ENCODE measurements at places on chromosomes 1 and 21.

GRCh38 chr1:24384251-24385090 is 29.1 kb downstream of the STPG1 start:
- DNase-seq = peak; percentile 82

DNA sequence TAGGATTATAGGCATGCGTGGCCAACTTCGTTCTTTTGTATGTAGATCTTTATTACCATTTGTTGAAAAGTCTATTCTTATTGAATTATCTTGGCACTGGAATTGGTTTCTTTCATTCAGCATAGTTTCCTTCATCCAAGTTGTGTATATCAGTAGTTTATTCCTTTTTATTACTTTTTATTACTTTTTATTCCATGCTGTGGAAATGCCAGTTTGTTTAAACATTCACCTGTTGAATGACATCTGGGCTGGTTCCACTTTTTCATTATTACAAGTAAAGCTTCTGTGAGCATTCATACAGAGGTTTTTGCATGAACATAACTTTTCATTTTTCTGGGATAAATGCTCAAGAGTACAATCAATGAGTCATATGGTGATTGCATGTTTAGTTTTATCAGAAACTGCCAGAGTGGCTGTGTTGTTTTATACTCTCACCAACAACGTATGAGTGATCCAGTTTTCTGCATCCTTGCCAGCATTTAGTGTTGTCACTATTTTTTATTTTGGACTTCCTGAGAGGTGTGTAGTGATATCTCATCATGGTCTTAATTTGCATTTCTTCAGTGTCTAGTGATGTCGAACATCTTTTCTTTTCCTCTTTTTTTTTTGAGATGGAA is 28.6 kb downstream of the PTPRU start:
- peak; percentile 77 for DNase-seq

- DNase-seq = no peak
These were observed 20.7 kb downstream of the KCNA10 start for GRCh38 chr1:110498270-110498669.

GRCh38 chr1:2803086-2803930 is 1.8 kb upstream of the TTC34 start:
- DNase-seq = no peak

DNA sequence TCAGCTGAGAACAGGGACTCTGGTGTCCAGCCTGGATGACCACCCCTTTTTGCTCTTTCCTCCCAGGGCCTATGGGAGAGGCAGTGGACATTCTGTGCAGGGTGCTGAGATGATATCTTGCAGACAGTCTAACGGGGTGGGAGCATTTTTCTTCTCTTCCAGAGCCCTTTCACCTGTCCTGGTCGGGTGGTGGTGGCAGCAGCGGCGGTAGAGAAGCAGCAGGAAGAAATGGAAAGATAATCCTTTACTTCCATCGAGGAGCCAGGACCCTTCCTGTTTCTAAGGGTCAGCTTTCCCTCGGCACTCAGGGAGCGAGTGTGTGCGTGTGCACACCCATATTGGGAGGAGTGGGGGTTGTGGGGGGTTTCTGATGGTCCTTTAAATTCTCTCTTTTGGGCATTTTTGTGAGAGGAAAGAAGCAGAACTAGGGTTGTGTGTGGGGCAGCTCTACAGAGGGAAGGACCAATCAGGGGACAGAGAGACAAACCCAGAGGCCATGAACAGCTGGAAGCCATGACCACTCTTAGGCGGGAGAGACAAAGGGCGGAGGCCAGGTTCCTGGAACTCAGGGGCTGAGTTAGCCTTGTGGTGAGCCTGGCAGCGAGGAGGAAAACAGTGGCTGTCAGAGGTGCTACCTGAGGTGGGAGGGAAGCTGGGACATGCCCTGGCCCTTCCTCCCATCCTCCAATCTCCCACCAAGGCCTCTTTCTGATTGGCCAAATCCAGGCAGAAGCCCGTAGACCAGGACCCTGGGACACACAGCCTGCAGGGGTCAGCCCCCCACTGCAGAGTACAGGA is 31.2 kb upstream of the CSF3R start:
- DNase-seq = no peak

- peak; percentile 48 for DNase-seq
These were observed 388.1 kb upstream of the VAMP3 start for GRCh38 chr1:7382971-7383370.

GRCh38 chr1:159825564-159825963 is 1.1 kb upstream of the SLAMF8 start:
- DNase-seq = no peak

DNA sequence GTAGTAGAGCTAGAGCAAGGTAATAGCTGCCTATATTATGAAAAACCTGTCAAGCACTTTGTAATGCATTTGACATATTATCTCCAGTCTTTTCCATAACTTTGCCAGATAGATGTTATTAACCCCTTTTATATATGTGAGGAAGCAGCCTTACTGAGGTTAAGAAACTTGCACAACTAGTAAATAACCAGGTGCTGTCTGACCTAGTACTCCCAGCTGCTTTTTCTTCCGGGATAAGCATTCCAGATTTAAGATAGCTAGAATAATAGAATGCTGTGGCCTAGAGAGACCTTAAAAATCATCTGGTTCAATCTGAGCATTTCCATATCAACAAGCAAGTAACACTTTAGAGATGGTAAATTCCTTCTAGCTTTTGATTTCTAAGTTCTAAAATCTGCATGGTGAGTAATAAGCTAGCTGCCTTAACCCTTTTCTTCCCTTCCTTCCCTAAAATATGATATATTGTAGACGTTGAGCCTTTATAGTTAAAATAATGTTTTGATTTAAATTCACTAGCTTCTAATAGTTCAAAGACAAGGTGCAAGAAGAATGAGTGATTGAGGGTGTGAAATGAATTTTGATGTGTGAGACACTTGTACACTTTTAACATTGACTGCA is 1.8 kb downstream of the SH3GLB1 start:
- no peak for DNase-seq

DNA sequence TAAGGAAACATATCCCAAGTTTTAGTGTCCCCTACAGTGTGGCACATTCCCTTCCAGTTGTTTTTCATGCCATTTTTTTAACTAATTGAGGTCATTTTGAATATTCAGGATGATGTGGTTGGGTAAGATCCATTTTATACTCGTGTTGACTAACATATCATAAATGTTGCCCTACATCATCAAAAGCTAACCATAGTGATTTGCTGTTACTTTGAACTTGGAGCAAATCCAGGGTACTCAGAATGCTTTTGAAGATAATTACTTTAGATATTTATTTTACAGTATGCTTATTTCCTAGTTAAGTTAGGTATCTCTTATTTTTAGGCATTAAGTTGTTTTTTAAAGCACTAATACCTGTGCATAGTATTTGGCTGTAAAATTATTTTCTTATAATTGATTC is 57.8 kb downstream of the DYRK1A start:
- DNase-seq = peak; percentile 31

DNA sequence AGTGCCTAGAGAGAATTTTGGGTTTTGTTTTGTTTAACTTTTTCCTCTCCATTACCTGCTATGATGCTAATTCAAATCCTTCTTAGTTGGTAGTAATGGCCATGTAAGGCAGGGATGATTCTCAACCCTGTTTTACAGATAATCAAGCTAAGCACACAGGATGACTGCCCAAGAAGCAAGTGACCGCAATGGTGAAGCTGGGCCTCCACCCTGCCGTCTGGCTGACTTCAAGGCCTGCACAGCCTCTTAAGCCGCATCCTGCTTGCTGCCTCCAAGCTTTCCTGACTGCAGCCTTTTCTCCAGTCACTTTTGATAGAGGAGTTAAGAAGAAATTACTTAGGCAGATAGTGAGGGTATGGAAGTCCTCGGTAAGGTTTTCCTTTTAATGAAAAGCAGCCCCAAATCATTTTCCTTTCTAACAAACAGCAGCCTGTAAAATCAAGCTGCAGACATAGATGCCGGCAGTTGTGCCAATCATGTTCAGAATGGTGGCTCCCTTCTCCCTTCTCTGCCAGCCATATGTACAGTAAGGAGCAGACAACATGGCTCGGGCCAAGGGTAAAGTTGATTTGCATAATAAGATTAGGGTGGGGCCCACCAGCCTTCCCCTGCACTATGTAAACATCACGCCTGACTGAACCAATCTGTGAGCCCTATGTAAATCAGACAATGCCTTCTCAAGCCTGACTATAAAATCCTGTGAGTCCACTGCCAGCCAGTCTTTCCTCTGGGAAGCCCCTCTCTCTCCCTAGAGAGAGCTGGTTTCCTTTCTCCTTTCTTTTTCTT is 8.8 kb upstream of the CTBS start:
- DNase-seq = no peak

GRCh38 chr1:85366391-85367170 is 90.1 kb upstream of the BCL10 start:
- DNase-seq = peak; percentile 82

- DNase-seq = no peak
These were observed 610 bp downstream of the DRAXIN start for GRCh38 chr1:11691928-11692711.

DNA sequence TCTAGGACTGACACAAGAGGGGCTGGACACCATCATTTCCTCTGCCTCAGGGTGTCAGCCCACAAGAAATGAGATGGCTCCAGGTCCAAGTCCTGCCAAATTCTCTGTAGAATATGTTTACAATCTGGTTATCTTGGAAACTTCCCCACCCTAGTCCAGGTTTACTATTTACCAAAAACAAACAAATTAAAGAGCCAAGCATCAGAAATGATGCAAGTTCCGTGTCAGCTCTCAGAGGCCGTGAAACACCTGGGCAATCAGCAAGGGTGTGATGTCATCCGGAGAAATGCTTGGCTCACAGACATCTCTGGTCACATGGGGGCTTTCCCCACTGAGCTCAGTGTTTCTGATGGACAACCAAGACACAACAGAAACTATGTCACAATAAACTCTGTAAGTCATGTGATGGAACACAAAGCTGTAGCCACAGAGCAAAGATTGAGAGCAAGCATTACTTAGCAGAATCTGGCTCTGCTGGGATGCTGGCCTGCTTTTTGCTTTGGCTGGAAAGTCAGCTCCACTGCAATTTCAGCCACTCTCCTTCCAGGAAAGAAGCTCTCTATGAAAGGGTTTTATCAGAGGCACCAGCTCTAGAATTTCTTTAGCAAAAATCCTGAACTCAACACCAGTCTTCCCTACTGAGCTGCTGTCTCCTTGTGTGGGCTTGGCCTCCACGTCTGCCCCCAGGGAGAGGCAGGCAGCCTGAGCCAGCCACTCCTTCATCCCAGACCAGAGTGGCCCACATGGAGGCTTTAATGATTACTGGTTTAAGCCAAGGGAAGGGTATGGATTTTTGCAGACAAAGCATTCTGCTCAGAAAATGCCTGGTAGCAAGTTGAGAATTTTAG is 55.9 kb downstream of the NENF start:
- DNase-seq = peak; percentile 87

DNA sequence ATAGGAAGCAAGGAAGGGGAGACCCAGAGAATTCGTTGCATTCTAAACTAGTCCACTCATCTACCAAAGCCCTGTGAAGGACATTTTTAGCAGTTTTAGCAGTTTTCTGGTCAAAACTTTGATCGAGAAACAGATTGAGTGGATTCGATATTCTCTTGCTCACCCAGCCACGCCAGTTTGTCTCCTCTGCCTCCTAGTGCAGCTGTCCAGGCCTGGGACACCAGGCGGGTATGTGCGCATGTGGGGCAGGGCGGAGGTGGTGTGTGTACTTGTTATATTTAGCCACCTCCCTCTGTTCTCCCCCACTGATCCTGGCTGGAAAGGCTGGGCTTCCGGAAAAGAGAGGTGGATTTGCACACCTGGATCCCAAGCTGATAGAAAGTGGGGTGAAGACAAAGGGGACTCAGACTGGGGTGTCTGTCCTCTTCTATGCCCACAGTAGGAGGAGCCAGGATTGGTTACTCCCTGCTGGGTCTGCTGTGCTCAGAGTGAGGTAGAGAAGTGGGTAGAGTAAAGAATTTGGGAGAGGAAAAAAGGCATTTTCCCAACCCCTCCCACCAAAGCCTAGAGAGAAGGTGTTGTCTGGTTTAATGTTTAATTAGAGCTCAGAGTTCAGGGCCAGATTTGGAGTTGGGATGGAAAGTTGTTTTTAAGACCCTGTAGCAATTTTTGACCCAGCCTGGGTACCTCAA is 3.8 kb downstream of the LMNA start:
- DNase-seq = no peak

GRCh38 chr21:26593800-26594199 is 20.7 kb upstream of the CYYR1 start:
- no peak for DNase-seq

- no peak for DNase-seq
These were observed 88.7 kb downstream of the EBNA1BP2 start for GRCh38 chr1:43083375-43083891.

DNA sequence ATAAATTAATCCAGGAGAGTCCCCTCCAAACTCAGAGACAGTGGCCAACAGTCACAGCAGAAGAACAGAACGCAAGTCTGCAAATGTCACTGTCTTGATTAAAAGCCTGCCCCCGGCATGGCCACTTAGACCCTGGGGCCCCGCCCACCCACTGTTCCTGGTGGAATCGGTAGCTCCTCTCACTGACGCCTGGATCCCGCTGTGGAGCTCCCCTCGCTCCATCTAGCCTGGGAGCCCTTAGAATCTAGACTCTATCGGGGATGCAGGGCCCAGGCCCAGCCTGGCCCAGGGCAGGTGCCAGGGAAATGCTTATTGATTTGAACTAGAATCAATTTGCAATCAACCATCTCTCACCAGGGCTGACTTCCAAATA is 21.4 kb upstream of the PLEKHG5 start:
- DNase-seq = no peak

GRCh38 chr1:44423591-44424537 is 18.8 kb downstream of the RNF220 start:
- peak; percentile 68 for DNase-seq

- no peak for DNase-seq
These were observed 52.9 kb downstream of the OSBPL9 start for GRCh38 chr1:51669816-51670215.

DNA sequence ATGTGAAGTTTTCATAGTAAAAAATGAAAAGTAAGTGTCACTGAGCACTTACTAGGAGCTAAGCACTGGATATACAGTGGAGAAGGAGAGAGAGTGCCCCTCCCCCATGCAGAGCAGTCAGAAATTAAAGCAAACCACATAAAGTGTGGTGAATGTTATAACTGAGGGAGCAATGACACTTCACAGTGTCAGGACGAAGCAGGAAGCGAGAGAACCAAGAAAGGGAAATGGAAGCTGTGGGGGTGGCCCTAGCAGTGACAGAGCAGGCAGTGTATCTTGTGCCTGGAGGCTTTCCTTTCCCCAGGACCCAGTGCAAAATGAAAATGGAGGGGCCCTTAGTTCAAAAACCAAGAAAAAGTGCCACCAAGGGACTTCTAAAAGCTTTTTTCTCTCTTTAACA is 21.5 kb upstream of the RCAN3 start:
- no peak for DNase-seq

- peak; percentile 24 for DNase-seq
These were observed 31.9 kb downstream of the GNPAT start for GRCh38 chr1:231272880-231273279.
